ENCODE measurements at places on chromosomes 3 and 15. TPM values are rescaled to one million over a fixed set of nuclear protein-coding genes. Genes with fewer than 3 reads are reported as not detected.

DNA sequence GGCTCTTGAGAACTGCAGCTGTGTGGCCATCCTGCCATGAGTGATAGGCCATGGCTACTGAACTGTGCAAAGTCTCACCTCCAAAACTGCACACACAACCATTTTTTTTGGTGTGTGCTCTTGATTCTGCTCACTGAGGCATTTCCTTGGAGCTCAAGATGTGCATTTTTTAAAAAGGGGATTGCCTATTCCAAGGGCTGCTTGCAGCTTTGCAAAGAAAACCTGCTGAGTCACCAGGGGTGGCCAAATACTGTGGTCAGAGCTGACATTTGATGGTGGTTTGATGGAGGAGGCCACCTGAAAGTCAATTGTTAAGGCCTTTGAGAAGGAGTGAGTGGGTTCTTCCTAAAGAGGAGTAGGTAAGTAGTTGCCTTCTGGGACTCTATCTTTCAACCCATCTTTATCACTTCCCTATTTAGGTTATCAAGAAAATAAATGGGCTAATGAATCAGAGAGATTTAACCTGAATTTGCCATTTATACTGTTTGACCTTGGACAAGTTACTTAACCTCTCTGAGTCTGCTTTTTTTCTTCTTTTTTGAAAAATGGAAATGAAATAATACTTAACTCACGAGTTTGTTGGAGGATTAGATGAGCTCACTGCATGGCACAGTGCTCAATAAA, 87.9 kb downstream of the CHST2 start:
- H3K36me3 ChIP-seq = no peaks in the 10 kb centered on the region
- H3K27ac ChIP-seq = no peak overlapping the region
- DNase-seq = no peak
- no peaks in the 10 kb centered on the region for H3K4me1 ChIP-seq
- H3K27me3 ChIP-seq = no peaks in the 10 kb centered on the region

GRCh38 chr15:54836052-54836795, 360.5 kb downstream of the RSL24D1 start:
- no peaks in the 10 kb centered on the region for H3K4me1 ChIP-seq
- no peak for DNase-seq
- no peak overlapping the region for H3K27ac ChIP-seq
- no peak overlapping the region for H3K4me3 ChIP-seq

- no peaks in the 10 kb centered on the region for H3K4me1 ChIP-seq
- H3K27ac ChIP-seq = no peak overlapping the region
- H3K4me3 ChIP-seq = no peak overlapping the region
- no peaks in the 10 kb centered on the region for H3K36me3 ChIP-seq
Observed at GRCh38 chr3:171364500-171364899, 95.7 kb downstream of the TNIK start.

DNA sequence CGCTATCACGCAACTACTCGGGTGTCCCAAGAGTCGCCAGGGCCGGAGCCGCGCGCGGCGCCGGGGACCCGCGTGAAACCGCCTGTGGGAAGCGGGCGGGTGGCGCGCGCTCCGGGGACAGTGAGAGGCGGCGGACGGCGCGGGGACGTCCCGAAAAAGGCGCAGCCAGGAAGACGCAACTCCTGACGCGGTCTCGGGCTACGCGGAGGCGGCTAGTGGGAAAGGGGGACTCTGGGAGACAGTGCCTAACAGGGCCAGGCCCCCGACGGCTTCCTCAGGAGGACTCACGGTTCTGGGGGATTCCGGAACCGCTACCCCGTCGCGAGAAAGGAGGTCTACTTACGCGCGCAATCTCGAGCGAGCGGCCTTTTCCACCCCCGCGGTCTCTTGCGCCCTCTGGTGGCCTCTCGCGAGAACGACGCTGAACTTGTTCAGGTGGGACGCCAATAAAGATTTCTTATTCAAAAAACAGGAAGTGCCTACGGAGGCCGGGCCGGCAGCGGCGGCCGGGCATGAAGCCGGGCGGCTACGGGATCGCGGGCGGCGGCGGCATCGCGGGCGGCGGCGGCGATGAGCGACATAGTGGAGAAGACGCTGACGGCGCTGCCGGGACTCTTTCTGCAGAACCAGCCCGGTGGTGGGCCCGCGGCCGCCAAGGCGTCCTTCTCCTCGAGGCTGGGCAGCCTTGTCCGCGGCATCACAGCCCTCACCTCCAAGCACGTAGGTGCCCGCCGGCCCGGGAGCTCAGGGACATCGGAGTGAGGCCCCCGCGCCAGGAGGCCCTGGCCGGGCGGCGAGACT, at the start of gene AP4E1:
Gene AP4E1, plus strand, starts transcription at position 475 of the 801 bp plus-strand sequence. Its CDS starts 96 bp downstream, at position 571.
- H3K27me3 ChIP-seq = no peaks in the 10 kb centered on the region
- peak within 1 kb of the TSS; percentile 95 for H3K27ac ChIP-seq
- DNase-seq = peak; percentile 96

DNA sequence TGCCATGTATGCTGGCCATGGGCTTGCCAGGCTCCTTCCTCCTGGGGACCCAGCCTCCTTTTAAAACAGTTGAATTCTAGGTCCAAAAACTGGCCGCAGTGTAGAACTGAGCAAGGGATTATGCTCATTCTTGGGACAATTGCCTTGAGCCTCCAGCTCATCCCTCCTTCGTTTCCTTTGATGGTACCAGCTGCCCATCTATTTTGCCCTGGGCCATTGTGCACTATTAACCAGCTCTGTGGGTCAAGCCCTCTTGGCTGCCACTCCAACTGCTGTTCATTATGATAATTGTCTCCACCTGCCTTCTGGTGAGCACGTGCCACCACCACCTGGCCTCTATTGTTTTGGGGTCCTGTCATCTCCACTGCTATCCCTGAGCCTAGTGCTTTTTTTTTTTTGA, 75.8 kb upstream of the SYN2 start:
- no peaks in the 10 kb centered on the region for H3K27me3 ChIP-seq
- no peaks in the 10 kb centered on the region for H3K36me3 ChIP-seq
- no peak overlapping the region for H3K4me3 ChIP-seq
- no peak overlapping the region for H3K27ac ChIP-seq

DNA sequence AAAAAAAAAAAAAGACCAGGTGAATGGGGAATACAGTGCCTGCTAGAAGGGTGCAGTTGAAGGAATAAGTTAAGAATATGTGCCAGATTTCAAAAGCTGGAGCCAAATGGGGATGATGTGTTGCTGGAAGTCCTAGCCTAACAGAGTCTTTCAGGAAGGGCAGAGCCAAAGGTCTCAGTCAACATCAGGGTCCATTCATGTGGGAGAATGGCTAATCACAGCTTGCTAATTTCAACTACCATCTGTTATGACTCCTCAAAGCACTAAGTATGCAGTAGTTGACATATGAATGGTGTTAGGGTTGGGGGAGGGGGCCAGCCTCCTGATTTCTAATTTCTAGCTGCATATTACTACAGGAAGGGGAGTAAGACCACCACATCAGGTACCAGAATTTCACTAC, 4.4 kb downstream of the ZBTB38 start:
- no peak for DNase-seq
- H3K4me3 ChIP-seq = no peak overlapping the region
- no peaks in the 10 kb centered on the region for H3K27me3 ChIP-seq
- H3K27ac ChIP-seq = no peak overlapping the region

- no peak for DNase-seq
- no peaks in the 10 kb centered on the region for H3K36me3 ChIP-seq
- no peak overlapping the region for H3K4me3 ChIP-seq
- no peak overlapping the region for H3K27ac ChIP-seq
- no peaks in the 10 kb centered on the region for H3K27me3 ChIP-seq
Observed at GRCh38 chr3:100076731-100077529, 37.4 kb downstream of the FILIP1L start.

DNA sequence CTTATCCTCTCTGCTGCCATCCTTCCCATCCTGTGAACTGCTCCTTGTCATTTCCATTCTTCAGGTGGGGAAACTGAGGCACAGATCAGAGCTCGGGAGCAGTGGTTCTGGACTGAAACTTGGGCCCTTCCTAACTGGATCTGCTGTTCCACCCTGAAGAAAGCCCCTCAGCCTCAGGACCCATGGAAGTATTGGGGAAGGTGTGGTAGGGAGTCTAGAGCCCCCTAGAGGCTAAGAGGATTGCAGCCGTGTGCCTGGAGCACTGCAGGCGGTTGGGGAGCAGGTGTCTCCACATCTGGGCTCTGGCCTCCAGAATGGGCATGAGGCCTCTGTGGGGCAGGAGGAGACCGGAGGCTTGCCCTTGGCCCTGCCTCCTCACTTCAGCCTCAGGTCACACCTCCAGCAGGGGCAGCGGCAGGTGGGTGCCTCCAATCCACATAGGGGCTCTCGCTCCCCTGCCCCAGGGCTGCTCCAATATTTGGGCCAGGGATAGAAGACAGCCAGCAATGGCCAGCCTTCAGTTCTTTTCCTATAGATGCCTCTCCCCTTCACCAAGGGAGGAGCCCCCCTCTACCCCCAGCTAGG, 28.1 kb downstream of the DNAJB8 start:
- no peak overlapping the region for H3K4me3 ChIP-seq
- no peaks in the 10 kb centered on the region for H3K4me1 ChIP-seq
- no peak for DNase-seq
- H3K27ac ChIP-seq = no peak overlapping the region

DNA sequence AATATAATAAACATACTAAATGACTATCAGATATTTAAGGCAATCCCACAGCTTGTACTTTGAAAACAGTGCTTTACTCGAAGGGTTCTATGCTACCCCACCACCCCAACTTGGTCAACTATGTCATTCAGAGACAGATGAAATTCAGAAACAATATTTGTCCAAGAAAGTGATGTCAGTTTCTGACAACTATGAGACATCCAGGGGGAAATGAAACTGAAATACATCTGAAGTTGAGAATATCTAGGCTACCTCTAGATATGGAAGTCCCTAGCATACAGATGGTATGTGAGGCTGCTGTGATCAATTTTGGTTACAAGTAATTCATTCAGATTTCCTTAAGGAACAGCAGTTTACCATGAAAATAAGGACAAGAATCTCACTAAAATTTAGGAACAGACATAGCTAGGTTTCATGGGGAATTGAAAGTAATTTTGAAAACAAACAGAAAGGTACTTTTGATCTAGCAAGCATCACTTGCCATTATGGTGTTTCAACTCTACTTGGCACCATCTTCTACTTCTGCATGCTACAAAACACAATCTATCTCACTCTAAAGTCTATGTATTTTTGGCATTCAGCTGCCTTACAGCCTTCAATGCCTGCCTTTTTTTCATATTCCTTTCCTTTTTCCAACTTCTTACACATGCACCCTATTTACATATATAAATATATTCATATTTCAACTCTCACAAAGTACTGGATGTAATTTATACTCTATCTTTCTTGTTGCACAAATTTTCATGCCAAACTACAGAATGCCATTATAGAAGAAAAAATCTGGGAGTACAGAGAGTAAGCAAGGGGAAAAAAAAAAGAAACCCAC, 21.7 kb downstream of the ATG3 start:
- no peak overlapping the region for H3K27ac ChIP-seq
- H3K36me3 ChIP-seq = peaks cover 57% of the 10 kb centered on the region
- no peaks in the 10 kb centered on the region for H3K4me1 ChIP-seq
- no peaks in the 10 kb centered on the region for H3K27me3 ChIP-seq
- H3K4me3 ChIP-seq = no peak overlapping the region

C3orf18 gene
- 2.7 TPM for total RNA-seq

LRTM1 gene
- not detected for total RNA-seq

RYR3 gene
- 0.85 TPM for total RNA-seq

MME gene
- total RNA-seq = 1.9 TPM

GOLGA6B gene
- total RNA-seq = not detected

Measured in suprapubic skin (tissue), 4 donors.